ENCODE measurements at places on chromosomes 3 and 15. TPM values are rescaled to one million over a fixed set of nuclear protein-coding genes. Genes with fewer than 3 reads are reported as not detected.

Gene CHDH
- 30.1 TPM for total RNA-seq

Gene BFSP2
- not detected for total RNA-seq

Gene FAM3D
- 0.60 TPM for total RNA-seq

Gene POPDC2
- 3.9 TPM for total RNA-seq

Gene CDCP1
- 7.0 TPM for total RNA-seq

Gene C15orf62
- 0.43 TPM for total RNA-seq

Gene GOLGA8H
- total RNA-seq = not detected

Gene GOLGA8S
- total RNA-seq = 0.03 TPM

Gene MCF2L2
- 0.40 TPM for total RNA-seq

Gene ADAMTSL3
- 6.2 TPM for total RNA-seq

Gene NPAP1
- total RNA-seq = 1.2 TPM

Gene SKIC8
- total RNA-seq = 69.5 TPM

Gene BSN
- 0.37 TPM for total RNA-seq

Gene GPR87
- 7.0 TPM for total RNA-seq

Gene SCG5
- 2.0 TPM for total RNA-seq

Gene TMEM212
- total RNA-seq = not detected

Gene CPN2
- total RNA-seq = 3.5 TPM

Gene GOLGA6L26
- not detected for total RNA-seq
